Psoas muscle (tissue), 8 donors: ENCODE measurements at places on chromosomes 12 and 14. TPM values are rescaled to one million over a fixed set of nuclear protein-coding genes. Genes with fewer than 3 reads are reported as not detected.
A peak's percentile ranks its signal among the peaks of the same experiment; 100 is the strongest.

GRCh38 chr12:27822076-27822712 lies 42.2 kb upstream of the MANSC4 start:
- H3K27ac ChIP-seq = no peak overlapping the region
- no peak for DNase-seq
- H3K4me3 ChIP-seq = no peak overlapping the region
- no peaks in the 10 kb centered on the region for H3K27me3 ChIP-seq

GRCh38 chr12:18467620-18468245 lies 206.4 kb downstream of the PIK3C2G start:
- no peaks in the 10 kb centered on the region for H3K4me1 ChIP-seq
- no peak overlapping the region for H3K27ac ChIP-seq
- no peaks in the 10 kb centered on the region for H3K36me3 ChIP-seq
- no peak overlapping the region for H3K4me3 ChIP-seq
- DNase-seq = no peak
- H3K27me3 ChIP-seq = no peaks in the 10 kb centered on the region

DNA sequence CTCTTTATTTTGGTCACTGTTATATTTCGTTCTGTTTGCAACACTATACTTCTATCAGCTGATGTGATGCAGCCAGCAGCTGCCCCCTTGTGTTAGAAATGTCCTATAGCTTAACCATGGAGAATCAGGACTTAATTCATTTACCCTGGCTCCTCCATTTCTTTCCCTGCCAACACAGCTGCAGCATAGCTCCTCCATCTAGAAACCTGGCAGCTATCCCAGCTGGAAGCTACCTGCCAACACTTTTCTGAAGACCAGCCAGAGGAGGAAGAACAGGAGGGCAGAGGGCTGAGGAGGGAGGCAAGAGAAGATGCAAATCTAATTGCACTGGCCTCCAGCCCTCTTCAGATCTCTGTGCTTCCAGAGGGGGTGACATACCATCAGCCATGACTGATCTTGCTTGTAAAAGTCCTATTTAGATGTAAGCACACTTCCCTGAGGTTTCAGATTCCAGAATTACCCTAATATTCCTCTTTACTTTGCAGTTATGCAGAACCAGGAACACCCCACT lies 156.8 kb upstream of the TMEM260 start:
- H3K4me1 ChIP-seq = peaks cover 3% of the 10 kb centered on the region
- H3K27ac ChIP-seq = no peak overlapping the region
- peak; percentile 57 for DNase-seq
- no peaks in the 10 kb centered on the region for H3K36me3 ChIP-seq

GRCh38 chr14:23307687-23308644 lies 1.3 kb downstream of the BCL2L2 start:
- H3K27me3 ChIP-seq = no peaks in the 10 kb centered on the region
- peak overlapping the region; percentile 88 for H3K4me3 ChIP-seq
- H3K36me3 ChIP-seq = no peaks in the 10 kb centered on the region

- no peak overlapping the region for H3K4me3 ChIP-seq
- no peaks in the 10 kb centered on the region for H3K4me1 ChIP-seq
- H3K36me3 ChIP-seq = no peaks in the 10 kb centered on the region
Observed at GRCh38 chr12:96420277-96420835, 20.1 kb upstream of the CDK17 start.

GRCh38 chr12:16347391-16348298 lies at the start of gene MGST1:
MGST1 (plus strand) TSS chr12:16347645; CDS start chr12:16354253, 6,608 bp downstream.
- H3K36me3 ChIP-seq = no peaks in the 10 kb centered on the region
- peak; percentile 80 for DNase-seq
- H3K4me3 ChIP-seq = peak within 1 kb of the TSS; percentile 55
- peak within 1 kb of the TSS; percentile 16 for H3K27ac ChIP-seq
- no peaks in the 10 kb centered on the region for H3K27me3 ChIP-seq

The PTCSC3 gene
- total RNA-seq = not detected

The SCN8A gene
- total RNA-seq = 0.05 TPM
